ENCODE measurements at places on chromosomes 1 and 21.
A peak's percentile ranks its signal among the peaks of the same experiment; 100 is the strongest.

DNA sequence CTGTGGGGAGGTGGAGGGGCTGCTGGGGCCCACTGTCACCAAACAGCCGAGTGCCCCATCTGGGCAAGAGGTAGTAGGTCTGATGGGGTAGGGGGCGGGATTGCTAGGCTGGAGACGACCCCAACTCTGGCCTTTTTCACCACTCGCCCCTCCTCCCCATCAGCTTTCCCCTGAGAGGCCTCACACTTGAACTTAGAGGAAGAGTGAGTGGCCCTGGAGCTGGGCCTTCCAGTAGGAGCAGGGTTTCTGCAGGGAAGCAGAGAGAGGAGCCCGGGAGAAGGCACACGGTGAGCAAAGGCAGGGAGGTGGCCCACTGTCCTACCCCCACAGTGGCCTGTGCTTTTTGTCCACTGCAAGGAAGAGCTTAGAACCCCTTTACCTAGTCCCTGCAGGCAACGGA lies 111.9 kb upstream of the WNT4 start:
- ATAC-seq = no peak

DNA sequence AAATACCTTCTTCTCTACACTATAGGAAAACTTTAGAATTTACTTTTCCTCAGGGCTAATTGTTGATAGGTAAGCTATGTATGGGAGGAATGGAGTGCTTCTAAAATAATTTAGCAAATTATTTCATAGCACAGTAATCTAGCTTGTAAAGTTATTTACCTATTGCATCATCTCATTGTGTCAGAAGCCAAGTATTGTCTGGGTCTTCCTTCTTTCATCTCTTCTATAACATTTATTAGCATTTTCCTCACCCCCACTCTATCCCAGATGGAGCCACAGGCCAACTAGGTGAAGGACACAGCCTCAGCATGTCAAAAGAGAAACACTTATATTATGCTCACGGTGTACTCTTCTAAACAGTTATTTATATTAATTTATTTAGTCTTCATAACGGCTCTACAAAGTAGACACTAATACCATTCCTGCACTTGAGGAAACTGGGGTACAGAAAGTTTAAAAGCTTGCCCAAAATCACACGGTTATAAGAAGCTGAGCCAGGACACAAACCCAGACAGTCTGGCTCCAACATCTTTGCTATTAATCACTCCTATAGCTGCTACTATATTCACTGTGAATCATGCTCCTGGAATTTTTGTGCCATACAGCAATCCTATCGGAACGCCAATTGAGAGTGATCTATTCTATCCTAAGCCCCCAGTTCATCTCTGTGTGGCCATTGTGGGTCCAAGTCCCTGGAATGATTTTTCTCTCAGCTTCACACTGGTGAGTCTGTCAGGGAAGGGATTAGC lies 43.1 kb downstream of the OR10J5 start:
- ATAC-seq = no peak

GRCh38 chr1:65079941-65080340 lies 68.1 kb upstream of the AK4 start:
- ATAC-seq = peak; percentile 40

GRCh38 chr1:15251857-15252835 lies 5.1 kb downstream of the FHAD1 start:
- no peak for ATAC-seq

- no peak for ATAC-seq
Measured at GRCh38 chr1:1955621-1956094, 36.6 kb upstream of the TMEM52 start.

- ATAC-seq = peak; percentile 74
Measured at GRCh38 chr1:4071653-4072052, 171.6 kb upstream of the C1orf174 start.

DNA sequence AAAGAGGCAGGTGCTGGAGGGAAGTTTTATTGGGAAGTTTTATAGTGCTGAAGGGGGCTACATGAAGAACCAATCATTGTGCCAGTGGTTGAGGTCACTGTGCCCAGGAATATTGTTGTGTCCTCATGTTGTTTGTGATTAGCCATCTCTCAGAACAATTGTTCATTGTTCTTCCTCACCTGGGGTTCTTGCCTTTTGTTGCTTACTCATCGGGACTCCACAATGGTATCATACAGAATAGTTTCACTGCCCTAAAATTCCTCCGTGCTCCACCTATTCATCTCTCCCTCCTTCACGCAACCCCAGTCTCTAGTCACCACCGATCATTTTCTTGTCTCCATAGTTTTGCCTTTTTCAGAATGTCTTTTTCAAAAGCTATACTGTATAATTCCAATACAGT lies 38.9 kb upstream of the CDC14A start:
- no peak for ATAC-seq

- ATAC-seq = no peak
Measured at GRCh38 chr1:208139434-208140045, 104.6 kb downstream of the PLXNA2 start.

- ATAC-seq = peak; percentile 3
Measured at GRCh38 chr1:244863491-244864252, 671 bp downstream of the HNRNPU start.

GRCh38 chr1:25837262-25837875 lies 17.6 kb downstream of the MTFR1L start:
- no peak for ATAC-seq

DNA sequence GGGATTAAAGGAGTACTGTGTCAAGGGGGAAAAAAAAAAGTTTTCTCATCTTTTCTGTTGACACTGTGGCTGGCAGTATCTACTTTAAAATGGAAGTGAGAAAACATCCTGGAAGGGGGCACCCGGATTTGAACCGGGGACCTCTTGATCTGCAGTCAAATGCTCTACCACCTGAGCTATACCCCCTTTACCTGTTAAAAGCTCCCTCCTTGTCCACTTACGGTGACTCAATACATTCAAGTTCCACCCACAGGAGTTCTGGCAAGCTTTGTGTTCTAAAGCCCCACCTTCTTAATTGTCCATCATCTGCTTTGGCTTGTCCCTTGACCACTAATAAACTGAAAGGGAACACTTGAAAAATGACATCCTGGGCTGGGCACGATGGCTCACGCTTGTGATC lies 68.2 kb downstream of the FNBP1L start:
- ATAC-seq = no peak

- no peak for ATAC-seq
Measured at GRCh38 chr1:201219481-201220387, 29.1 kb downstream of the IGFN1 start.

DNA sequence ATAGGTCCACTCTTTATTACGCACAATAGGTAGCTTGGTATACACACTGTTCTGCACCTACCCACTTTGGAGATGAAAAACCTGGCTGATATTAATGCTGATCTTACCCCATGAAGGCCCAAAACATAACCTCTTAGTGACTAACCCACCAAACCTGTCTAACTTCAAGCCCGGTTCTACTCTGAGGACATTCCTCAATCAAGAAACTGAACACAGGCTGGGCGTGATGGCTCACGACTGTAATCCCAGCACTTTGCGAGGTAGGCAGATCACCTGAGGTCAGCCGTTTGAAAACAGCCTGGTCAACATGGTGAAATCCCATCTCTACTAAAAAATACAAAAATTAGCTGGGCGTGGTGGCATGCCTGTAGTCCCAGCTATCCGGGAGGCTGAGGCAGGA lies 50.5 kb downstream of the EYA3 start:
- no peak for ATAC-seq

GRCh38 chr1:22326931-22327330 lies 124.7 kb upstream of the ZBTB40 start:
- no peak for ATAC-seq

GRCh38 chr1:46183079-46183847 lies 7.0 kb upstream of the P3R3URF start:
- peak; percentile 38 for ATAC-seq

GRCh38 chr1:216310776-216311175 lies 112.5 kb downstream of the USH2A start:
- ATAC-seq = peak; percentile 42

DNA sequence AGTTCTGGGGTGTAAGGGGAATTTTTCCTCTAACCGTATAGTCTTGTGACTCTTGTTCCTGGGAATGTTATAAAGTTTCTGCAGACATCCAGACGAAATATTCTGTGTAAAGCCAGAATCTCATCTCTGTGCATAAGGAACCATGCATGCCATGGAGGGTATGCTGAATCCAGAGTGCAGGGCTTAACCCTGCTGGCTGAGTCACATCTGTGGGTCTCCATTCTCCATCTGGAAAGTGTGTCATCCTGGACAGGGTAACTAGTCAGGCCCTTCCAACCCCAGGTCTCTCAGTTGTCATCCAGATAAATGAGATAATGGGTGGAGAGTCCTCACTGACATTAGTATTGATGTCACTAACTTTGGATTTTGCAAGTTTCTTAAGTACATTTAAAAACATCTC lies 48.8 kb downstream of the ATP5PO start:
- no peak for ATAC-seq

DNA sequence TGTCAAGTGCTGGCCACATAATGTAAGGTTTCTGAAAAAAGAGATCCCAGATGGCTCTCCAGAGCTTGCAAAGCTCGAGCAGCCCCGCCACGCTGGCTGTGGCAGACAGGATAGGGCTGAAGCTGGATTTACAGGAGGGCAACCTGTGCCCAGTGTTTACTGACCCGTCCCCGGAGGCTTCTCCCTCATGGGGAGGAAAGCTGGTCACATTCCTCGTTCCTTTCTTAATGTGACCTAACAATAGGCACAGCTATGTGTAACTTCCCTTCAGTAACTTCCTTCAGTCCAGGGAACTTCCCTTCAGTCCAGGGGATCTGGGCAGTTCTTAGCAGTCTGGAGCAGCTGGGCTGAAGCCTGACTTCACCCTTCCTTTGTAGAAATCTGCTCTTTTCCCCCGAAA lies 7.7 kb downstream of the SLFNL1 start:
- ATAC-seq = no peak

GRCh38 chr1:29520571-29521437 lies 284.5 kb downstream of the PTPRU start:
- no peak for ATAC-seq

GRCh38 chr1:93306920-93307319 lies 38.8 kb upstream of the DR1 start:
- no peak for ATAC-seq

- peak; percentile 16 for ATAC-seq
Measured at GRCh38 chr21:45972716-45973474, 8.7 kb upstream of the COL6A1 start.

- ATAC-seq = no peak
Measured at GRCh38 chr1:248593226-248593625, 4.3 kb downstream of the OR2T10 start.

DNA sequence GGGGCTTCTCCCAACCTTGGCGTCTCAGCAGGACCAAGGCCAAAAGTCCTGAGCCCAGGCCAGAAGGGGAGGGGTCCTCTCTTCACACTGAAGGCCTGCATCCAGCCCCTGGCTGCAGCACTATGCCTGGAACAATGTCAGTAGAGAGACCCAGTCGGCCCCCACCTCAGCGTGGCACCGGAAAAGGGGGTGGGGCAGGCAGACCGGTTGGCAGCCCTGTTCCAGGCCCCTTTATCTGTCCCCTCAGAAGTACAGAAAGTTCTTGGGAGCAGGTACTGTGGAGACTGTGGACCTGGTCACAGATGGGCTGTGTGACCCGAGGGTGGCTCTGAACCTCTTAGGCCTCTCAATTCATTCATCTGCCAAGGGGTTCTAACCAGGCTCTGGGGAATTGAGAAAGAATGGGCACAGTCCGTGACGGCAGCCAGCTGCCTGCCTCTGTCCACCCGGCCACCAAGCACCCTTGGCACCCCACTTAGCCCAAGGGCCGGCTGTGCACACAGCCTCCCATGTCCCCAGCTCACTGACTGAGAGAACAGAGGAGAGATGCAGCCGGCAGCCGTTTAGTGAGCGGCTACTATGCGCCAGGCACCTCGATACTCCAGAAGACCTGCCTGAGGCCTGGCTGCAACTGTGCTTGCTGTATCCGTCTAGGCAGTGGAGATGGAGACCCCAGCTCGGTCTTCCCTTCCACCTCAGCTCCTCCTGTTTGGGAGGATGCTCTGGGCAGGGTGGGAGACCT lies 23.9 kb downstream of the RUNX3 start:
- no peak for ATAC-seq

DNA sequence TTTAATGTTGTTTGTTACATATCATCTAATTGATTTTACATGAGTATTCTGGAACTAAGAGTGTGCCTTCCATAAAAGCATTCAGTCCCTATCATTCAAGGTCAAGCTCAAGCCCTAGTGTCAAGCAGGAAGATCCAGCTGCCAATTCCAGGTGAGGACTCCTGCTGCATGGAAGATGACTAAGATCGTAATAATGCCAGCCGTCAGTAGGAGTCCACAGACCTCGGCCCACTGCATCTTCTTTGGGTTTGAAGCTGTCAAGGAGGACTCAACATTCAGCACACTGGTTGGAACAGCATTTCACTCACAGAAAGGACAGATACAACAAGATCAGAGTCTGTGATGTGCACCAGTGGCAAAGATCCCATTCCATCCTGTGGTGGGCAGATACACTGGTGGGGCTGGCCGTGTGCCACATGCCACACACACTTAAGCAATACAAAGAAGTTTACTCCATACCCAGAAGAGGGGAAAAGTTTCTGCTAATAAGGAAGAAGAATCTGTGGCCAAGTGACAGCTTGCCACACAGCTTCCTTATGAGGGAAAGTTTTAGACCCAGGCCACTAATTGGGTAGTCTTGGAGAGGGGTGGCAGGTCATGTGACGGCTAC lies 160.4 kb downstream of the PIK3R3 start:
- ATAC-seq = no peak

DNA sequence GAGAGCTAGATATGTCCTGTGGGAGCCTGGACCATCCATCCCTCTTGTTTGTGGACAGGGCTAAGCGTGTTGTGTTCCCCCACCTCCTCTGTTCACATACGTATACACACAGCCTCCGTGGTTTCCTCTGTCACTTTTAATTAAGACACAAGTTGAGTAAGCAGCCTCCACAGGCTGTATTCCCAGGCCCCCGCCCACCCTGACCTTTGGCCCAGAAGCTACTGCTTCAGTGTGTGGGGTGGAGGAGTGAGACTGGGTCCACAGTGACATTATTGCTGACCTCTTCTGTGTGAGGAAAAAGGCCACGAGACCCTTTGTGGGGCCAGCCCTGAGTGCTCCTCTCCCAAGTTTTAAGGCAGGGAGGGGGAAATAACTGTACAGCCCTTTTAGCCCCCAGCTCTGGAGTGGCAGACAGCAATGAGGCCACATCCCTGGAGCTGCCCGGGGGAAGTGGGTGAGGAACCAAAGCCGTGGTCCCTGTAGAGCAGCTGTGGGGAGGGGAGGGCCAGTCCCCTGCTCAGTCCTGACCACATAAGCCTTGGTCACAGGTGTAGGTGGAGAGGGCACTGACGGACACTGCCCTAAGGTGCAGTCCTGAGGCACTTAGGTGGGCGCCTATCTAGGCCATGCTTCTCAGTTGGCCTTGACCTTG lies 4.4 kb downstream of the ELOVL1 start:
- no peak for ATAC-seq

DNA sequence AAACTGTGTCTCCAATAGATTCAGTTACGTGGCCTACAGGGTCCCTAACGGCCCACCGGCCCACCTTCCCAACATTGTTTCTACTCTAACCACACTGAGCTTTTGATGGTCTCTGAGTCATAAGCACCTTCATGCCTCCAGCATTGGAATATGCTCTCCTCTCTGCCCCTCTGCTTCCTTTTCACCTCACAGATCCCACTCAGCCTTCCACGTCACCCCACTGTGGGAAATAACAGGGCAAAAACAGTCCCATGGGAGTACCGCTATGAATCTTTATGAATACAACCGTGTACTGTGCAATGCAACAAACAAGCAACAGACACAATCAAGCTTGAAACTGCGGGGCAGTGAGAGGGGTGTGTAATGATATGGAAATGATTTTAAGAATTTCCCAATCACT lies 5.3 kb upstream of the SARS1 start:
- peak; percentile 69 for ATAC-seq
